ENCODE measurements at places on chromosomes 2 and 18.

- DNase-seq: no peak
Measured at GRCh38 chr2:123380370-123380935, 644.6 kb upstream of the CNTNAP5 start.

GRCh38 chr18:12703096-12703567 lies 290 bp downstream of the PSMG2 start:
- DNase-seq: no peak

- DNase-seq: no peak
Measured at GRCh38 chr2:19819097-19820065, 82.4 kb downstream of the TTC32 start.

- no peak for DNase-seq
Measured at GRCh38 chr2:10038716-10039115, 4.6 kb upstream of the KLF11 start.

DNA sequence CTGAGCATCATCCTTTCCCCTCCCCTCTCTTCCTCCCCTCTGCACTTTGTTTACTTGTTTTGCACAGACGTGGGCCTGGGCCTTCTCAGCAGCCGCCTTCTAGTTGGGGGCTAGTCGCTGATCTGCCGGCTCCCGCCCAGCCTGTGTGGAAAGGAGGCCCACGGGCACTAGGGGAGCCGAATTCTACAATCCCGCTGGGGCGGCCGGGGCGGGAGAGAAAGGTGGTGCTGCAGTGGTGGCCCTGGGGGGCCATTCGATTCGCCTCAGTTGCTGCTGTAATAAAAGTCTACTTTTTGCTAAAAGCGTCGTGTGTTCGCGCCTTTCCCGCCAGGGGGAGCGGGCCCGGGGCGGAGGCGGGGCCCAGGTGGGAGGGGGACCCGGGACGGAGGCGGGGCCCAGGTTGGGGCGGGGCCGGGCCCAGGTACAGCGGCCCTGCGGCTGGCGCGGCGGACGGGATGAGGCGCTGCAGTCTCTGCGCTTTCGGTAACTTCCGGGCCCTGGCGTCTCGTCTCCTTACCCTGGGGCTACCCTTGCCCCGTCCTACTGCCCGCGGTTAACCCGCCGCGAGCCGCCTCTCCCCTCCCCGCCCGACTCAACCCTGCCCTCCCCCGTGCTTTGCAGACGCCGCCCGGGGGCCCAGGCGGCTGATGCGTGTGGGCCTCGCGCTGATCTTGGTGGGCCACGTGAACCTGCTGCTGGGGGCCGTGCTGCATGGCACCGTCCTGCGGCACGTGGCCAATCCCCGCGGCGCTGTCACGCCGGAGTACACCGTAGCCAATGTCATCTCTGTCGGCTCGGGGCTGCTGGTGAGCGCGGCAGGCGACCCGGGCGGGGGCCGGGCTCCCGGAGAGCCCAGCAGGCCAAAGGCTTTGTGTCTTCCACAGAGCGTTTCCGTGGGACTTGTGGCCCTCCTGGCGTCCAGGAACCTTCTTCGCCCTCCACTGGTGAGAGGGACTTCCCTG lies at the start of gene KRTCAP3:
Gene KRTCAP3, plus strand, starts transcription at position 424 of the 962 bp plus-strand sequence. Its CDS starts 32 bp downstream, at position 456.
- DNase-seq: peak; percentile 42

DNA sequence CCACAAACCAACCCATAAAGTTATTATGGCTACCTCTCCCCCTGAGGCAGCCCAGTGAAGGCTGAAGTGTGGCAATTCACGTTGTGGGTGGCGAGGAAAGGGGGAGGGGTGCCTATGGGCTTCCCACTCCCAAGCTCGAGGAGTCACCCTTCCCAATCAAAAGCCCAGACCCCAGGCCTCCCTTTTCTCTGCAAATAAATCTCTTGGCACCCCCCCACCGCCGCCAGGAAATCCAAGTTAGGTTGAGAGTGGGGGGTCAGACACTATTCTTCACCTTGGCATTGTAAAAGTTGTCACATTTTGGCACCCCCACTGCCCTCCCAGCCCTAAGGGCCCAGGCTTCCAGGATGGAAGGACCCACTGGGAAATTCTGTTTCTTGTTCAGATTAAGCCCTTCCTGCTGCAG lies 6.9 kb downstream of the ANKRD53 start:
- DNase-seq: no peak

- no peak for DNase-seq
Measured at GRCh38 chr2:160889439-160890170, 270.6 kb upstream of the TANK start.

GRCh38 chr2:100222844-100223243 lies 80.5 kb upstream of the AFF3 start:
- DNase-seq: no peak

DNA sequence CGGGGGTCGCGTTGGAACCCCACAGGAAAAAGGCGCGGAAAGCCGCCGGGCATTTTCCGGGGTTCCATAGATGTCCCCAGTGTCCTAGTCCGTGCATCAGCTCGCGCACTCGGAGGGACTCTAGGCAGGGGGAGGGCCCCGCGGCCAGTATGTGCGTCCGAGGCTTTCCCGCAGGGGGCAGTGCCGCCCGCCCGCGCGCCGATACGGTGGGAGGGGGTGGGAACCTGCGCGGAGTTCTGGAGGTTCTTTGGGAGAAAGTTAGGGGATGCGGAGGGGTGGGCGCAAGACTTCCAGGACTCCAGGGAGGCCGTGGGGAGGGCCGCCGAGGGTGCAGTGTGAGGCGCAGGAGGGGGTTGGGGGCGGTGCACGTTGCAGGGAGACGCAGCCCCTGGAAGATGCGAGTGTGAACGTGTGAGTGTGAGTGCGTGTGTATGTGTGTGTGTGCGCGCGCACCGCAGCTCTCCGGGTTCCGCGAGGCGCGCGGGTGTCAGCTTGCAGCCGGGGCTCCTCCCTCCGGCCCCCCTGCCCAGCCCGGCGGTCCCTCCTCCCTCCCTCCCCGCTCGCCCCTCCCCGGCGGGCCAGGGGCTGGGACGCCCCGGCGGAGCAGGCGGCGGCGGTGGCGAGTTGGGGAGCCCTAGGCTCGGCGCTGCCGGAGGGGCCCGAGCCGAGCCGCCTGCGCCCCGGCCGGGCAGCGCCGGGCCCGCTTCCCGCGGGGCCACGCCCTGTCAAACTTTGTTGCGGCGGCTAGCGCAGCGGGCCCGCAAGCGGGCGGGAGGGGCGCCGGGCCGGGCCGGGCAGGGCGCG lies at the start of gene TCF7L1:
Gene TCF7L1, plus strand, starts transcription at position 559 of the 804 bp plus-strand sequence. CDS start 293 bp downstream, outside the sequence.
- peak; percentile 60 for DNase-seq
